ENCODE measurements at places on chromosomes 2 and 18.

DNA sequence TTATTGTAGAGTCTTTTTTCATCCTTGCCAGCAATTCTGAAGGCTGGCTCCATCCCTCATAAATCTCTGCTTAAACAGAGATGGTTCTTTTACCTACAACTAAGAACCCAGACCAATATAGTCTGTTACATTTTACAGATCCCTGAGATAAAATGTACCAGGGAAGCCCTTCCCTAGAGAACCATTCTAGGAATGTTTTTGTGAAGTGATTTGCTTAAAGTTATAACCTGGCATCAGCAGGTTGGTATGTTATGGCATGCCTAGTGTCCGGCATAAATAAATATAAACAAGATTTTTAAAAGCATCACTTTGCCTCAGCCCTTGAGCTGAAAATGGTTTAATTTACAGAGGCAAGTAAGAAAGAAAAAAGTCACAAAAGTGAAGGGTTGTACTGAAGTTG, 18.5 kb upstream of the NPAS2 start:
- DNase-seq: no peak

GRCh38 chr2:71700041-71700657, 246.8 kb downstream of the DYSF start:
- no peak for DNase-seq

DNA sequence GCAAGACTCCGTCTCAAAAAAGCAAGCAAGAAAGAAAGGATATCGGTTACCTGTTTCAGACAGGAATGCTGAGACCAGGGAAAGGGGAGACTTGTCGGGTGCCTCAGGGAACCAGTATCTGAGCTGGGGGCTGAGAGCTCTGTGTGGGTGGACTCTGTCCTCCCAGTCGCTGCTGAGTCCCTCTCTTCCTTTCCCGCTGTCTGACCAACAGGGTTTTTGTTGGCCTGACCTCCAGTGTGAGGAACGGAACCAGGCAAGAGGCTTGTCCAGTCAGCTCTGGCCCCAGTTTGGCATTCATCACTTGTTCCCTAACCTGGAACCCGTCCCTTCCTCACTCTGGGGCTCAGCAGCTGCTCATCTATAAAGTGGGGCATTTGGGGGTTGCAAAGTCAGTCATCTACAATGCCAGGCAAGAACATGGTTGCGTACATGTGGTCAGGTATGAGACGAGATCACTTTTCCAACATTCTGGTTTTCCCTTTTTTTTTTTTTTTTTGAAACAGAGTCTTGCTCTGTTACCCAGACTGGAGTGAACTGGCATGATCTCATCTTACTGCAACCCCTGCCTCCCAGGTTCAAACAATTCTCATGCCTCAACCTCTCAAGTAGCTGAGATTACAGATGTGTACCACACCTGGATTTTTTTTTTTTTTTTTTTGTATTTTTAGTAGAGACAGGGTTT, 116.4 kb downstream of the PLB1 start:
- DNase-seq: no peak

DNA sequence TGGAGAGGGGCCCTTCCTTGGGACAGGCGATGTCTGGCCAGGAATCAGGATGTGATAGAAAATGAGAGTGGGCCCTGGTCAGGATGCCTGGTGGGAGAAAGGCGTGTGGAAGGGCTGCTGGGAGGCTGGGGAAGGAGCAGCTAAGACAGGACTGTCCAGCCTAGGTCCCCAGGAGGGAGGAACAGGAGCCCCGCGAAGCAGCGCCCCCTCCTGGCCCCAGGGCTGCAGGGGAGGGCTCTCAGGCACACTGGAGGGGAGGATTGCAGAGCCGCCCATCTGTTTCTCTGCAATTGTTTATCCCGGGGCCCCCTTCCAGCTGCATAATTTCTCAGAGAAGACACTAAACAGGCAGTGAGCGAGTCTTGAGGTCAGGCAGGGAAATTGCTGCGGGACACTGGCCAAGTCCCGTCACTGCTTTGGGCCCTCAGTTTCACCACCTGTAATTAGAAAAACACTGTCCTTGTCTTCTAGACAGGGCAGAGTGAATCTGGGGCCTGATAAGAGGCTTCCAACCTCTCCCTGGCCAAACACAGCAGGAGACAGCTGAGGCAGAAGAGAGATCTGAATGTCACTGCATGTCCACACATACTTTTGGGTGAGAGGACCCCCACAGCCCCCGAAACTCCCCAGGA, 3.9 kb upstream of the NPPC start:
- DNase-seq: no peak

DNA sequence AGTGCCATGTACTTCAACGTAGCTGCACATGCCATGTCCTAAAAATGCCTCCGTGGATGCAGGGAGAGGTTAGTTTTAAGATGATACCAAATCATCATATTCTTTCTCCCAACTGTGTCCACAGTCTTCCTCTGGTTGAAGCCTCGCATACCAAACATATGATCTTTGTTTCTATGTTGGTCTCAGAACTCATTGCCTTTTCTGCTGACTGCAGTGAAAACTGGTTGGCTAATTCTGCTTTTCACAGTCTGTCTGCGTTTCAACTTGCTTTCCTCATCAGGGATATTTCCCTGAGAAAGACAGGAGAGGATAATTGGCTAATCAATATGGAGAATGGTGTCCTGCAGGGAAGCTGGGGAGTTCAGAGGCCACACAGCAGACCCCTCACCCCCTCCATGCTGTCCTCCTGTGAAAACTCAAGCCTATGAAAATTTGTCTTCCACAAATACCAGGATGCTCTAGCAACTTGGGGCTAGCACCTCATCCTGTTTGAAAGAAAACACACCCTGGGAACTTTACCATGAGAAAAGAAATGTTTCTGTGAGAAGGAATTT, 192.2 kb upstream of the PXDN start:
- DNase-seq: no peak

Measured in central memory CD4-positive, alpha-beta T cell (primary cell).